ENCODE measurements at places on chromosomes 6 and 20.

GRCh38 chr6:90466154-90466940 is 120.5 kb downstream of the MAP3K7 start:
- DNase-seq: no peak

DNA sequence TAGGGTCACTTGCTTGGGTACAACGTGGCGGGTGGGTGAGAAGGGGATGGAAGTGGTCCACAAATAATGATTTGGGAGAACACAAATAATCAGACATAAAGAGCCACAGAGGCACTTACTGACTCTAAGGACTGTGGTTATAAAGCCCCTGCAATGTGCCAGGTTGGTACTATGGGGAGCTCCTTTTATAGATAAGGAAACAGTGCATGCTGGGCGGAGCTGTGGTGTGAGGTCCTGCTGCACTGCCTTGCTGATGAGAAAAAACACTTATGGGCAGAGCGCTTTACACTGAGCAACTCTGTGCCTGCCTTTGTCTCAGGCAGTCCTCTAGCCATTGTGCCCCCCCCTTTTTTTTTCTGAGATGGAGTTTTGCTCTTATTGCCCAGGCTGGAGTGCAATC is 29.1 kb upstream of the SCRT2 start:
- DNase-seq: no peak

GRCh38 chr6:44339763-44340625 is 2.5 kb upstream of the SPATS1 start:
- DNase-seq: no peak

GRCh38 chr20:34268851-34269636 is 27.8 kb downstream of the ASIP start:
- DNase-seq: no peak

GRCh38 chr6:4447639-4448330 is 312.4 kb upstream of the ECI2 start:
- DNase-seq: no peak

DNA sequence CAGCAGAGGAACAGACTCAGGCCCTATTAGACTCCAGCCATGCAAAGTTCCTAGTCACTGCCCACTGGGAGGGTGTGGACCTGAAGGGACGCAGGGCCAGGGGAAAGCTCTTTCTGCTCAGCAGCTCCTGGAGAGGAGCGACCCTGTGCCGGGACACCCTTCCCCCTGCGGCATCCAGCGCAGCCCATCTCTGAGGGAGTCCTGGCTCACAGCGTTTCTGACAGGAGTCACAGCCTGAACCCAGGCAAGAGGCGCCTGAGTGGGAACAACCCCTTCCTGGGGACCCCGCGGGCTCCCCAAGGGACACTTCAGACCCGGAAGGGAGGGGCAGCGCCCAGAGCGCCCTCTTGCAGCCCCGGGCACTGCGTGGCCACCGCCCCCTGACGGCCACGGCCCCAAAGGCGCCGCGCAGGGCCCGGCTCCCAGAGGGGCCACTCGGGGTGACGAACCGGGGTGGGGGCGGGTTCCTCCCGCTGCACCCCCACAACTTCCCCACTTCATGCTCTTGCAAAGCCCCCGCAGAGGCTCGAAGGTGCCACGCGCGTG is 862 bp downstream of the UCKL1 start:
- no peak for DNase-seq

- no peak for DNase-seq
Observed at GRCh38 chr6:148998704-148999103, 251.9 kb downstream of the UST start.

GRCh38 chr6:119669221-119669620 is 319.7 kb upstream of the MAN1A1 start:
- DNase-seq: no peak

GRCh38 chr6:85344996-85345395 is 104.9 kb upstream of the NT5E start:
- no peak for DNase-seq

- DNase-seq: no peak
Observed at GRCh38 chr6:159606786-159607185, 86.3 kb downstream of the SOD2 start.

DNA sequence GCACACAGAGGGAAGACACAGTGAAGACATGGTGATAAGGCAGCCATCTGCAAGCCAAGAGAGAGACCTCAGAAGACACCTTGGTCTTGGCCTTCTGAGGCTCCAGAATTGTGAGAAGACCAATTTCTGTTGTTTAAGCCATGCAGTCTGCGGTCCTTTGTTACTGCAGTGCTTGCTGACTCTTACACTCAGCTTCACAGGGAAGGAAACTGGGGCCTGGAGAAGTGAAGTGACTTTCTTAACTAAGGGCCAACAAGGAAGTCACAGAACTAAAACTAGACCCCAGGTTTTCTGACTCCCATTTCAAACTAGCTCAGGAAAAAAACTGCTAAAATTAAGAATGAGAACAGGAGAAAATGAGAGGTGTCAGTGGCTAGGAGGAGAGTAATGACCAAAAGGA is 74.3 kb downstream of the TNFRSF21 start:
- DNase-seq: no peak

Data from mesenteric fat pad (tissue), 1 donor.